ENCODE measurements at places on chromosomes 1 and 21.

- no peak for DNase-seq
Measured at GRCh38 chr1:27517907-27518718, 28.1 kb upstream of the WASF2 start.

DNA sequence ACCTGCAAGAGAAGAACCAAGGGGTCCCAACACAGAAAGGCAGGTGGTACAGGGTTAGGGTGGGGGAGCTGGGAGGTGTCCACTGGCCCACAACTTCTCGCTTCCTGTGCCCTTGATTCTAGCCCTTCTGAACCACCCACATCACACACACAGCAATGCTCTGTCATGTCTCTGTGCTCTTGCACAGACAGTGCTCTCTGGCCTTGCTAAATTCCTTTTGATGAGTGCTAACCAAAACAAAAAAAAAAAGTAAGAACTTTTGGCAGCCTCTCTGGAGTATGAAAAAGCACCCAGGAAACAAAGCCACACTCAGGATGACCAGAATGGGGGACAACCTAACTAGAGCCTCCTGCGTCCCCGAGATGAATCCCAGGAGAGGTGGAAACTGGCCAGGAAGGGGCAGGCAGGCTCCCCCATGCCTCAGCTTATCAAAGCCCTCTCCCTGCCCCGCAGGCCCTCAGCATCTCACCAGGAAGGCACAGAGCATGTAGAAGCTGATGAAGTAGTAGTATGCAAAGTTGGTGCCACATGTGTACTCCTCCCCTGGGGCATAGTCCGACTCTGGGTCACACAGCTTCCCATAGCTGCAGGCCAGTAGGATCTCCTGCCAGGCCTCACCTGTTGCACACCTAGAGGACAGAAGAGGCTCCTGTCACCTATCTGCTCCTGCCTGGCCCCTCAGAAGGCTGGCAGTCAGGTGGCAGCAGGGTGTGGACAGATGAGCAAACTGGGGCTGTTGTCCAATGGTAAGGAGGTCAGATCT, 27.2 kb upstream of the KIF21B start:
- DNase-seq, result no peak

GRCh38 chr1:77170687-77171086, 48.5 kb downstream of the PIGK start:
- DNase-seq, result no peak

- no peak for DNase-seq
Measured at GRCh38 chr1:183315991-183316758, 102.0 kb downstream of the NMNAT2 start.

DNA sequence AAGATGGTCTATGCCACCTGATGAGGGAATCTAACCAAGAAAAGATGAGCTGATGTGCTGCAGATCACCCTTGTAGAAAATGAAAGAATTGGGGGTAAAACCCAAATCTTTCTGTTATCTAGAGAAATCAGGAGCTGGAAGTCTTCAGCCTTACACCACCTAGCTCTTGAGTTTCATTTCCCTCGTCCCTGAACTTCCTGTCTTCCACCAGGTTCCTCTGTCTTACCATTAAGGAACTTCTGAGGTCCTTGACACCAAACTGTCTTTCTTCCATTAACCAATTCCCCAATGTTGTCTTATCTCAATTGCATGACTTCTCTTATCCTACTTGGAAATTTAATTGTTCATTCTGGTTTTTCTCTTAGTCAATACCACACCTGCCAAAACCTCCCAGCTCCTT, 31.5 kb downstream of the LPAR3 start:
- no peak for DNase-seq

DNA sequence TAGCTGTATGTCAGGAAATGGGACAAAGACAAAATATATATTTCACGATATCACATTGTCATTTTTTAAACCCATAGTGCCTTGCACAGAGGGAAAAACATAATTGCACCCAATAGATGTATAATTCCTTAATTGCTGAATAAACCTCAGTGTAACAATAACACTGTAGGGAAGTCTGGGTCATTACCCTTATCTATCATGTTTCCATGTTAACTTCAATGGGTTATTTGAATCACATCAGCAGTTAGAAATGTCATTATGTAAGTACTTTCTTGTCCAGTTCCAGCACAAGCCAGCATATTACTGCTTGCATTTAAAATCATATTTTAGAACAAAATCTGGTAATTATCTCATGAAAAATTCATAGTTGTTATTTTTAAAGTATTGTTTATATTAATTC, 222.7 kb downstream of the HMCN1 start:
- no peak for DNase-seq

GRCh38 chr1:54237586-54237985, 37.6 kb downstream of the MRPL37 start:
- DNase-seq, result no peak

- no peak for DNase-seq
Measured at GRCh38 chr1:8858888-8859706, 19.4 kb downstream of the ENO1 start.

DNA sequence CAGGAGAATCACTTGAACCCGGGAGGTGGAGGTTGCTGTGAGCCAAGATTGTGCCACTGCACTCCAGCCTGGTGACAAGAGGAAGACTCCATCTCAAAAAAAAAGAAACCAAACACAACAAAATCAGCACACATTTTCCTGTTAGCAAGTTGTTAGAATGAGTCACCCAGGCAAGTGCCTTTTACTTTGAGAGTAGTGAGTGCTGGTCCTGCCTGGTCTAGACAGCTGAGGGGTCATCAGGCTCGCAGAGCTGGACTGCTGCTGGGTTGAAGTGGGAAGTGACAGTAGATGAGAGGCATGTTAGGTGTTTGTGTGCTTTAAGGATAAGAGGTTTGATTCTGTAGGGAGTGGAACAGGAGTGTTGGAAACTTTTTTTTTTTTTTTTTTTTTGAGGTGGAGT, 31.9 kb downstream of the GNPAT start:
- no peak for DNase-seq

GRCh38 chr1:192951691-192952460, 107.3 kb downstream of the UCHL5 start:
- no peak for DNase-seq

DNA sequence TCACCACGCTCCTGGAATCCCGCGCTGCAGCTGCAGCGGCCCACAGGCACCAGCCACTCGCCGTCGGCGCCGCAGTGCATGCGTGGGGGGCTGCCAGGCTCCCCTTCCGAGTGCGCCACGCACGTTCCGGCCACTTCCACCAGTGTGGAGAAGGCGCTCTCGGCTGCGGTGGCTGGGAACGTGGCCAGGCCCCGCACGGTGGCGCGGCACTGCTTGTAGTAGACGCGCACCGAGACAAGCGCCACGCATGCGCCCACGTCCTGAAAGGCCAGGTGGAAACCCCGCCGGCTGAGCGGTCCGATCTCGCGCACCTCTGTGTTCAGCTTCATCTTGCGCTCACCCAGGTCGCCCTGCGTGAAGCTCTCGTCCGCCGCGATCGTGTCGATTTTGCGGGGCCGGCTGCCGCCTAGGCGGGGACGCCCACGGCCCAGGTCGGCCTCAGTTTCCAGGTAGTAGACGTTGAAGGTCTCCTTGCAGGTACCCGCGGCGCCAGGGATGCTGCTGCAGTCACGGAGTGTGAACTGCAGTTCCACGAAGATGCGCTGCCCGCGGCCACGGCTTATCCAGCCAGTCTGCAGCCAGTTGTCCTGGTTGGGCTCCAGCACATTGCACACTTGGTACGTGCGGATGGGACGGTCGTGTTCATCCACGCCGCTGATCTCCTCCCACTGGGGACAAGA, 3.4 kb downstream of the EPHA10 start:
- no peak for DNase-seq

- no peak for DNase-seq
Measured at GRCh38 chr1:117576236-117576635, 29.6 kb upstream of the TENT5C start.

GRCh38 chr1:232308616-232309015, 321.3 kb downstream of the SIPA1L2 start:
- DNase-seq, result no peak

DNA sequence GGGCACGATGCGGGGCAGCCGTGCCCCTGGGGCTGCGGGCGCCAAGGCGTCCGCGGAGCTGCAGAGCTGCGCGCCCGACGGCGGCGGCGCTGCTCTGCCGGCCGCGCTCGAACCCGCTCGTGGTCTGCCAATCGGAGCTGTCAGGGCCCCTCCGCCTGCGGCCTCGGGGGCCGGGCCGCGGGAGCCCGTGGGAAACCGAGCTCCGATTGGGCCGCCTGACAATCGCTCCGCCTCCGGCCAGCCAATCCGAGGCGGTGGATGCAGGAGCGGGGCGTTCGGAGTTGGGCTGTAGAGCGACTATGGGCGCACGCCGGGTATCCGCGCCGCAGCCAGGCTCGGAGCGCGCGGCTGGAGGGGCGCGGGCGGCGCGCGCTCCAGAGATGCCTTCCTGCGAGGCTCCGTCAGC, 100.5 kb upstream of the SOD1 start:
- DNase-seq, result no peak

DNA sequence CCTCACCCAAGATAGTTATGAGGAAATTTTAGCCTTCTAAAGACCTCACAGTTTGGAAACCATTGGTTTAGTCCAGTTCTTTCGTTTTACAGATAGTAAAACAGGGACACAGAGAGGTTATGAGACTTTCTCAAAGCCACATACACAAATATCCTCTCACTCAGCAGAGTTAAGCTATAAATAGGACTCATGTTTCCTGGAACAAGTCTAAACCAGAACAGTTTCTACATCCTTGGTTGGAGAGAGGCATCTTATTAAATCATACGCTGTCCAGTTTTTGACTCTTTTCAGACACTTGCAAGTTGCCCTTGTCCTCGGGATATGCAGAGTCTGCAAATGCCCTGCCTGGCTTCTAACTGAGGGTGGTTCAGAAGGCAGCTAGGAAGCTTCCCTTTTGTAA, 462.1 kb upstream of the DEPDC1 start:
- no peak for DNase-seq

DNA sequence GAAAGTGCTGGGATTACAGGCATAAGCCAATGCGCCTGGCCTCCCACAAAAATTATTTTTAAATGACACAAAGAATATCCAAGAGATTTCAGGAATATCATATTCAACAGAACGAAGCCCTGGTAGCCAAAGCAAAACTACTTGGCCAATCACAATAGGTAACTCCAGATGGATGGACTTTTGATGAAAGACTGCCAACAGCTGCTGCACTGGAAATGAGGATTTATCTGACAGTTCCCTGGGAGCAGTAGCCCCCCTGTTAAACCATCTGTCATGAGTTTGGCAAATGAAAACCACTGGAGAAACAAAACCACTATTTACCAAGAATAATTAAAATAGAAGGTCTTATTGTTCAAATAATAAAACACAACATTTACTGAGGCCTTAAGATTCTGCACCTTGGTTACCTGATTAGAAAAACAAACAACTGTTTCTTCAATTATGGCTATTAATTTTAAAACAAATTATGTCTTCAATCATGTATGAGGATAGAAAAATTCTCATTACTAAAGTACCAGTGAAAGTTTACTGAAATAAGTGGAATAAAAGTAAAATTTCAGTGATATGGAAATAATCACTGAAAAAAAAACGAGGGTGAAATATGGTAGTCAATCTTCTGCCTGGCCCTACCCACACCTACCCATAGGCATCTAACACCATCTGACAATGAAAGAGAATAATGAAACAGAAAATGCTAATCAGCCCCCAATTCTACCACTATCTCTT, 34.3 kb upstream of the PSMG1 start:
- no peak for DNase-seq

GRCh38 chr1:218507355-218508002, 162.3 kb downstream of the TGFB2 start:
- DNase-seq, result no peak

- peak; percentile 36 for DNase-seq
Measured at GRCh38 chr1:197320991-197321531, 53.0 kb downstream of the CRB1 start.

DNA sequence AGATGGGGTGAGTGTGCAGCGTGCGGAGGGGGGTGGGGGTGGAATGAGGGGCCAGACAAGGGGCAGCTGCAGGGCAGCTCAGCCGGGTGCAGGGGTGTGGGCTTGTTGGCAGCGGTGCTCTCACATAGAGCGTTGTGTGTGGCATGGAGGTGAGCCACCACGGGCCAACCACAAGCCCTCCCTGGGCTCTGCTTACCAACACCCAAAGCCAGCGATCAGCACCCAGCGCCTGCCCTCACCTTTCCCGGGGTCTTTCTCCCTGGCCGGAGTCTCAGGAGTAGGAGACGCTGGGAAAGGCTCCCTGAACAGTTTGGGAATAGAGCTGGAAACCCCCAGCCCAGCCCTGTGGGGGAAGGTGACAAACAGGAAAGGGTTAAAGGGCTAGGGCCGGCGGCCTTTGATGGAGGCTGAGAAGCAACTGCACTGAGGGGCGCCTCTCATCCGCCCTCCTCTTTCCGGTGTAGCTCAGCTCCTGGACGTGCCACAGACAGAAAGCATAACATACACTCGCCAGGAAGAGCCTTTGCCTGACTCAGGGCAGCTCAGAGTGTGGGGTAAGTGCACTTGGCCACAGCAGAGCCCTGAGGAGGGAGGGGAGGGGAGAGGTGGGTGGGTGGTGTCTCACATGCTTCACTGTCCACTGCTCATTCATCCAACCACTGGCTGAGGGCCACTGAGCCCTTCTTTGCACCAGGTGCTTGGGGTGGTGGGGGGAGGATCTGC, 577 bp downstream of the IKBKE start:
- DNase-seq, result peak; percentile 81

- no peak for DNase-seq
Measured at GRCh38 chr1:179094818-179095217, 12.9 kb downstream of the TOR3A start.

DNA sequence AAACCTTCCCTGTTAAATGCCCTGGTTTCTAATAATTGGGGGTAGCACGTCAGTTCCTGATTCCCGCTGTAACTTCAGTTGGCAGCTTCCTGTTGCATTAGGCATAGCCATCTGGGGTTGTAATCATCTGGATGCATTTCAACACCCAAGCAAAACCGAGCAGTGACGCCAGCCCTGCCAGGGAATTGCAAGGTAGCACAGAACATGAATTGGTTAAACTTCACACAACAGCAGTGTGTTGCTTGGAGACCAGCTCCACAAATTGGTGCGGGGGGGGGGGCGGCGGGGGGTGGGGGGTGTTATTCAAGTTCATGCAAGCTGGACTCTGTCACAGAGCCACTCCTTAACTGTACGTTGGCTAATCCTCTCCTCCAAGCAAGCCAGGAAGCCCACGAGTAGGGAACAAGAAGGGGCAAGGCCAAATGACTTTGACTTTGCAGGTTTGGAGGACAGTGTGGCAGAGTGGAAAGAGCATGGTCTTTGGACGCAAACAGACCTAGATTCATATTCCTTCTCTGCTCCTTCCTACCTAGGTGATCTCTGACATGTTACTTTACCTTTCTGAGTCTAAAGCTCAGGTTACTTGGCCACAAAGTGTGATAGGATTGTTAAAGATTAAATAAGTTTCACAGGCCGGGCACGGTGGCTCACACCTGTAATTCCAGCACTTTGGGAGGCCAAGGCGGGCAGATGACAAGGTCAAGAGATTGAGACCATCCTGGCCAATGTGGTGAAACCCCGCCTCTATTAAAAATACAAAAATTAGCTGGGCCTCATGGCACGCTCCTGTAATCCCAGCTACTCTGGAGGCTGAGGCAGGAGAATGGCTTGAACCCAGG, 4.7 kb downstream of the LAX1 start:
- DNase-seq, result no peak
